Stimulated activated CD4-positive, alpha-beta T cell treated with anti-CD3 and anti-CD28 coated beads, Interleukin-2, amount 100 ng/mL, for 48 hours (primary cell): ENCODE measurements at places on chromosomes 12 and 14.

- DNase-seq = no peak
These were observed at the start of gene BDKRB2 for GRCh38 chr14:96204151-96205058. TSS of gene BDKRB2 (plus strand) at chr14:96204839. CDS start at chr14:96237108, 32,269 bp downstream.

DNA sequence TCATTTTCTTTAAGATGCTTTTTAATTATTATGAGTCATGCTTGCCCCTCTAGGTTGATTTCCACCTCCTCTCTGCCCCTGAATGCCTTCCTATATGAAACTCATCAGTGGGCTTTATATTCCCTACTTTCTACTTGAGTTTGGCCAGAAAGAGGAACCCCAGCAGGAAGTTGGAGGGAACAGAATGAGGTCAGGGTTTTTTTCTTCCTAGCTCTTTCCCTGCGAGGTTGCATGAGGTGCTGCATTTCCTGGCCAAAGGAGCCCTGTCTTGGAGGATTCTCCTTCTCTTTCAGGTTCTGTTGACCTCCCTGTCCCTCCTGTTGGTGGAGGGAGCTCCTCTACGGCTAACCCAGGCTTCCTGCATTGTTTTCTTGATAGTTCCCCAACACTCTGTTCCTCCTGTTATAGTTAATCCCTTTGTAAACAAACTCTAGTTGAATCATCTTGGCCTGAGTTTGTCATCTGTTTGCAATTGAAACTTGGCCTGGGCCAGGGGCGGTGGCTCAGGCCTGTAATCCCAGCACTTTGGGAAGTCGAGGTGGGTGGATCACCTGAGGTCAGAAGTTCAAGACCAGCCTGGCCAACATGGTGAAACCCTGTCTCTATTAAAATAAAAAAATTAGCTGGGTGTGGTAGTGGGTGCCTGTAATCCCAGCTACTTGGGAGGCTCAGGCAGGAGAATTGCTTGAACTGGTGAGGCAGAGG, 15.3 kb upstream of the SPIC start:
- no peak for DNase-seq

GRCh38 chr12:5913387-5913786, 31.7 kb downstream of the ANO2 start:
- DNase-seq = no peak

DNA sequence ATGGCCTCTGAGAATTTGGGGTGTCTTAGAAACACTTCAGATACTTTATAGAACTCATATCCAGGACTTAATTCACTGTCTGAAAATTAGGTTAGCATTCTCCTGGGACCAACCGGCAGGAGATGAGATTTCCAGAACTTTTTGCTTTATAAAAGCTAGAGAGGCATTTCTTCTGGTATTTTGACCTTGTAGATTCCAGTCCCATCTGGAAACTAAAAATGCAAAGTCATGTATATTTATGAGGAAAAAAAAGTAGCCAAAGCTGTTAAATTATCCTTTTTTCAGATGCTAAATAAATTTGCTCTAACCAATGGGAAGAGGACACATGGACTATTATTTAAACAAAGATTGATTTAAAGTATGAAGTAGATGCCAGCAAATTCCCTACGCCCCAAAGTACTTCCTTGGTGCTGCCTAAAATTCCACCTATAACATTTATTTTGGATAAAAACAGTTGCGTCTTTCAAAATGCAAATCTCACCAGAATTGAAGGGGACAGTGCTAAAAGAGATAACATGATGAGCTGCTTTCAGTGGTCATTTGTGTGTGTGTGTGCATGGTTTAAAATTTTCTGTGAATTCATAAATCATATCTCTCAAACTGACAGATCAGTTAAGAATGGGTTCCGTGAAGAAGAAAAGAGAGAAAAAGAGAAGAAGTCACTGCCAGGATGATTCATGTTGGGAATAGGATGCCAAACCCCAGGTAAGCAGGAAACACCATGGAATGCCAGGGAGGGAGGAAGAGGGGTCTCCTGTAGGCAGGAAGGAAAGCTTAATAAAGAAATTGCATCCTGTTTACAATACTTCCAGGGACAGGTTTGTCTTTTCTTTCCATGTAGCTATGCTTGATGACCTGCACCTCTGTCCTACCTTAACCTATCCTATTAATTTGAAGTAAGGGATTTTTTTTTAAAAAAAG, 97.7 kb upstream of the RGS6 start:
- no peak for DNase-seq

DNA sequence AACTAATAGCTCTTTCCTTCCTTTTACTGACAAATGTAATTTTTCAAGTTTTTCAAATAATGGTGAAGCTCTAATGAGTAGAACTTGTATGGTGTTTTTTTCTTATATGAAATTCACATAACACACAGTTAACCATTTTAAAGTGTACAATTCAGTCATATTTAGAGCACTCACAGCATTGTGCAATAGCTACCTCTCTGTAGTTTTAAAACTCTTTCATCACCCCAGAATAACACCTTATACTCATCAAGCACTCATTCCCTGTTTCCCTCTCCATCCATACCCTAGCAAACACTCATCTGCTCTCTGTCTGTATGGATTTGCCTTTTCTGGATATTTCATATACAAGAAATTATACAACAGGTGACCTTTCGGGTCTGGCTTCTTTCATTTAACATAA, 207.9 kb upstream of the SLC38A2 start:
- DNase-seq = no peak

DNA sequence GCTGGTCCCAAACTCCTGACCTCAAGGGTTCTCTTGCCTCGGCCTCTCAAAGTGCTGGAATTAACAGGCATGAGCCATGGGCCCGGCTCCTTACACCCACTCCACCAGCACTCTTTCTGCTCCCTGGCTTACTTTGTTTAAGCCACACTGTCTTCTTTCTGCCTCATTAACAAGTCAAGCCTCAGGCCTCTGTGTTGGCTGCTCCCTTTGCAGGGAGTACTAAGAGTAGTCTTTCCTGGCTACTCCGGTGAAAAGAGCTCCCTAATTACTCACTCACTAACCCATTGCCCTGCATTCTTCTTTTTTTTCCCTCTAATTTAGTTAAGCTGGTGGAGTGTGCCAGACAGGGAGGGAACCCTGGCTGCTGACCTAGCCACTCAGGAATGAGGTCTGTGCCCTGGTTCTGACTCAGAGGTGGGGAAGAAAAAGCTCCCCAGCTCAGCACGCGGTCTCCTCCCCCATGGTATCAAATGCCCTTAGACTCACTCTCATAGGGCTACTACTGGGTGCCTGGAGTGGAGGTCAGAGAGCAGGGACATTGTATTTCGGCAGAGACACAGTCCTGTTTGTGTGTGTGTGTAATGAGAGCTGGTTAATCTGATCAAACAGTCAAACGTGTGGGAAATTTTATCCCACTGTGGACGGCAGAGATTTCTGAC, 19.8 kb downstream of the GALNT6 start:
- no peak for DNase-seq

- no peak for DNase-seq
These were observed 288.6 kb downstream of the PDZRN4 start for GRCh38 chr12:41476499-41477439.

GRCh38 chr12:2215709-2216560, 163.1 kb downstream of the CACNA1C start:
- DNase-seq = no peak
